T-helper 2 cell treated with Interferon-gamma antibody and Interleukin-4, amounts not matched to agents 5 μg/mL and 100 μg/mL, for 36 hours (primary cell): ENCODE measurements at places on chromosomes 16 and 17.

DNA sequence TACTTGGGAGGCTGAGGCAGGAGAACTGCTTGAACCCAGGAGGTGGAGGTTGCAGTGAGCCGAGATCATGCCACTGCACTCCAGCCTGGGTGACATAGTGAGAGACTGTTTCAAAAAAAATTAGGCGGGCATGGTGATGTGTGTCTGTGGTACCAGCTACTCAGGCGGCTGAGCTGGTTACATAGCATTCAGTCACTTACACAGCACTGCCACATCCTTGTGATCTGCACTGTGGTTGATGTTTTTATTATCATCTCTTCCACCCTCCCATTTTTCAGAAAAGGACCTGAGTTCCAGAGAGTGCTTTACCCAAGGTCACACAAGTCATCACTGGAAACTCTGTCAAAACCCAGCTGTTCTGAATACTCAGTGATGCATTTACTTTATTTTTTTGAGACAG is 14.8 kb upstream of the KPNB1 start:
- no peak for DNase-seq

GRCh38 chr16:1285669-1286512 is 23.5 kb upstream of the UBE2I start:
- no peak for DNase-seq

GRCh38 chr17:50194934-50195865 is 6.2 kb downstream of the COL1A1 start:
- no peak for DNase-seq

- no peak for DNase-seq
These were observed 10.5 kb downstream of the LPO start for GRCh38 chr17:58248955-58249269.

DNA sequence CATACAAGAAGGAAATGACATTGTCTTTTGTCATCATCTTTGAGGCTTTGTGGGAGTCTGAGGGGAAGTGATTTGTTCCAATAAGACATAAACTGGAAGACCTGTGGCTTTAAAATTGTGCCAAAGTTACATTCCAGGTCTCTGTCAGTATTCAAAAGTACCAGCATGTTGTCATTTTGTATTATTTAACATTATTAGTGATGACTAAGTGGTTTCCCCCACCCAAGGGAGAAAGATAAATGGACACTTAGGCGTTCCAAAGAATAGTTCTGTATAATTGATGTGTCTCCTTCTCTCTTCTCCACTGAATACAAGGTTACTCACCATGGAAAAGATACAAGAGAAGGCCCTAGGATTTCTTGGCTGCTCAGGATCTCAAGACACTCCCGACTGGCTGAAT is 3.8 kb downstream of the CFAP97D1 start:
- DNase-seq = no peak

DNA sequence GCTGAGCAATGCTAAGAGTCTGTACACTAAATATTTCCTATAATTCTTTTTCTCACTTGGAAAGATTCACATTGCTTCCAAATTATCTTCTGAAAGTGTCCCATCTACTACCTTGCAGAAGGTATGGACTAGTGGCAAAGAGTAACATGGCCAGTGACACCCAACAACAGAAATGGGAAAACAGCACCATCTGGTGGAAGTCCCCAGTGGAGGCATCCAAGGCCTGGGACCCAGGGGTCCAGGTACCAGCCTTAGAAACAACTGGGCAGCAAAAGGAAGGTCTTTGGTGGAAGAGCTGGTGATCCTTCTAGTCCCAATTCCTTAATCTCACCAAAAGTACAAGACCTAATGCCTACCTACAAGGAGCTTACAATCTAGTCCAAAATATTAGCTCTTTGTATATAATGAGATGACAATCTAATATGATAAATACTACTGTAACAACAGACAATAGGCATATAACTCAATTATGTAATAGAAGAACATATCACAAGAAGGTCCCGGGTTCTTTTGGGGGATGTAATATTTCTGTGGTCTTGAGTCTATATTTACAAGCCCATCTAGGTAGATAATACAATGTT is 55.3 kb downstream of the SKAP1 start:
- no peak for DNase-seq

GRCh38 chr17:44828919-44829522 is 1.1 kb downstream of the GJC1 start:
- DNase-seq = peak; percentile 7

DNA sequence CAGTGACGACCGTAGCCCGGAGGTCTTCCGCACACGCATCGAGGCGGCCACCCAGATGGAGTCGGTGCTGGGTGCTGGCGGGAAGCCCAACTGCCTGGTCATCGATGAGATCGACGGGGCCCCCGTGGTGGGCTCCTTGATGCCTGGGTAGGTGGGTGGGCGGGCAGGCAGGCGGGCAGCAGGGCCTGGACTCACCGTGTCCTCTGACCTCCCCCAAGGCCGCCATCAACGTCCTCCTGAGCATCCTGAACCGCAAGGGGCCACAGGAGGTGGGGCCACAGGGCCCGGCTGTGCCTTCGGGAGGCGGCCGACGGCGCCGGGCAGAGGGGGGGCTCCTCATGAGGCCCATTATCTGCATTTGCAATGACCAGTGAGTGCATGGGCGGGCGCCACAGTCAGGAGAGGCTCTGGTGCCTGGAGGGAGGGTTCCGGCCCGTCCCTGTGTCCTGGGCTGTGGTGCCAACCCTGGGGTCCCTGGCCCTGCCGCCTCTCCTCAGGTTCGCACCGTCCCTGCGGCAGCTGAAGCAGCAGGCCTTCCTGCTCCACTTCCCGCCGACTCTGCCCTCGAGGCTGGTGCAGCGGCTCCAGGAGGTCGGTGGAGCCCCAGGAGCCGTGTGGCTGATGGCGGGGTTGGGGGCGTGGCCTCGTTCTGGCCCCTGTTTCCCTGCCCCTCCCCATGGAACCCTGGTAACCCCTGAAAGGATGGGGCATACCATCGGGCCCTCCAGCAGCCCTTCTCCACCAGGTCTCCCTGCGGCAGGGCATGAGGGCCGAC is 4.0 kb downstream of the CHTF18 start:
- no peak for DNase-seq

DNA sequence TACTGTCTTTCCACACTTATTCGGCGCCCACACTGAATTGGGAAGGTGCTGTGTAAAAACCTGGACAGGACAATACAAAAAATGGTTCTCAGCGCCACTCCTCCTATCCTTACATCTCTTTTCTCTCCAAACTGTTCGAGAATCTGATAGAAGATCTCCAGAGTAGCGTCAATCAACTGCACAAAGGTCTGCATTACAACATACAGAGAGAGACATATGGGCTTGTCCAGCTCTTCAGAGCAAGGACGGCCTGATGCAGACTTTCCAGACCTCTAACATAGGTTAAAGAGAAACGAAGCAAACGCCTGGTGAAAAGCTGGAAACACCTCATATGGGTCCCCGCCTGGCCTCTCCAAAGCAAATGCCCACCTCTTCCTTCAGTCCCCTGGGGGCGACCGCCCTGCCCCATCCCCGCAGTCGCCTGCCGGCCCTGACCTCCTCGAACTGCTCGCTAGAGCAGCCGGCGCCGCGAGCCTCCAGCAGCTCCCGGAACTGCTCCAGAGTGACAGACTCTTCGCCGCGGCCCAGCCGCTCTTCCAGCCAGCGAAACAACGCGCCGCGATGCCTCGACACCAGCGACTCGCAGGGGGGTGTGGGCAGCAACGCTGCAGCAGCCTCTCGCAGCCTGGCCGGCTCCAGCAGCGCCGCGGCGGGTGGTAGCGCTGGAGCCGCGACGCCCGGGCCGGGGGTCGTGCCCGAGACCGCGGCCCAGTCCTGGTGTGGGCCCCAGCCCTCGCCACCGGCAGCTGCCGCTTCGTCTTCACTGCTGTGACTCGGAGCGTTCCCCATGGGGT is 526 bp downstream of the ZZEF1 start:
- no peak for DNase-seq

GRCh38 chr17:2390199-2390836 is 10.5 kb downstream of the MNT start:
- DNase-seq = no peak

GRCh38 chr17:18250259-18250658 is 8.3 kb downstream of the FLII start:
- no peak for DNase-seq
